ENCODE measurements at places on chromosomes 4 and X.

DNA sequence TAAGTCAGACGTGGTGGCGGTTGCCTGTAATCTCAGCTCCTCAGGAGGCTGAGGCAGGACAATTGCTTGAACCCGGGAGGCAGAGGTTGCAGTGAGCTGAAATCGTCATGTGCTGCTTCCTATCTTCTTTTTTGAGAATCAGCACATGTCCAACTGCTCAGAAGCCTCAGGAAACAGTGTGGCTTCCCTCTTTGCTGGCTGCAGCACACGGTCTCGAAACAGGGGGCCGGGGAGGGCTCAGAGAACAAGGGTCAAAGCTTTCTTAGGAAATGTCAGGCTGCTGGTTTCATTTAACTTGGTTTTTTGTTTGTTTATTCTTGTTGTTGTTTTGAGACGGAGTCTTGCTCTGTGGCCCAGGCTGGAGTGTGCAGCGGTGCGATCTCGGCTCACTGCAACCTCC is 31.3 kb downstream of the CRLF2 start:
- DNase-seq, result no peak

DNA sequence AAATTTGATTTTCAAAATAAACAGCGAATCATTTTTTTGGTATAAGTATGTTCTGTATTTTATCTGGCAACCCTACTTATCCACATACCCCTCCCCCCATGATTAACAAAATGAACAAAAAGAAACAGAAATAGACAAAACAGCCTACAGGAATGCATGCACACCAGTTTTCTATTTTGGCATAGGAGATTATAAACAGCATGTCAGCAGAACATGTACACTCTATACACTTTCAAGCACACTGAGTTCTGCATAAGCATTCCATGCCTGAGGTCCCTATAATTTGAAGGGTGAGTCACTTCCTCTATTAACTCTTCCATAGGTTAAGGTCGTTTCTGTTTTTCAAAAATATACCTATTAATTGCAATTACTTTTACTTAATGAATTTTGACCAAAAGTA is 28.0 kb upstream of the ZNF280C start:
- DNase-seq, result peak; percentile 40

GRCh38 chrX:39826813-39827543 is 270.8 kb downstream of the BCOR start:
- DNase-seq, result no peak

DNA sequence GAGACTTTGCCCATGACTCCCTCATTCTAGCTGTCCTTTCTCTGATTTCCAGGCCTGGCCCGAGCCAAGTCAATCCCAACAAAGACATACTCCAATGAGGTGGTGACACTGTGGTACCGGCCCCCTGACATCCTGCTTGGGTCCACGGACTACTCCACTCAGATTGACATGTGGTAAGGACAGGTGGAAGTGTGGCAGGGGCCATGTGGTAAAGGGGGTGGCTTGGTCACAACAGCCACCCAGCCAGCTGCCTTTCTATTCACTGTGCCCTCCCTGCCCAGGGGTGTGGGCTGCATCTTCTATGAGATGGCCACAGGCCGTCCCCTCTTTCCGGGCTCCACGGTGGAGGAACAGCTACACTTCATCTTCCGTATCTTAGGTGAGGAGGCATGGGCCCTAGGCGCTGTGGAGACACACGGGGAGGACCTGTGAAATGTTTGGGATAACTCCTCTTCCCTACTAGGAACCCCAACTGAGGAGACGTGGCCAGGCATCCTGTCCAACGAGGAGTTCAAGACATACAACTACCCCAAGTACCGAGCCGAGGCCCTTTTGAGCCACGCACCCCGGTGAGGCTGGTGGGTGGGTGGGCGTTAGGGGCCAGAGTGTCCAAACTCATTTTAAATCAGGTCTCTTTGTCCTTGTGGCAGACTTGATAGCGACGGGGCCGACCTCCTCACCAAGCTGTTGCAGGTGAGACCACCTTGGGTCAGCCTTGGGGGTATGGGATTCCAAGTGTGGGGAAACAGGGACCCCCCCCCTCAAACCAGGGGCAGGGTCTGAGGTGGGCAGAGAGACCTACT is 6.1 kb upstream of the USP11 start:
- DNase-seq, result no peak

DNA sequence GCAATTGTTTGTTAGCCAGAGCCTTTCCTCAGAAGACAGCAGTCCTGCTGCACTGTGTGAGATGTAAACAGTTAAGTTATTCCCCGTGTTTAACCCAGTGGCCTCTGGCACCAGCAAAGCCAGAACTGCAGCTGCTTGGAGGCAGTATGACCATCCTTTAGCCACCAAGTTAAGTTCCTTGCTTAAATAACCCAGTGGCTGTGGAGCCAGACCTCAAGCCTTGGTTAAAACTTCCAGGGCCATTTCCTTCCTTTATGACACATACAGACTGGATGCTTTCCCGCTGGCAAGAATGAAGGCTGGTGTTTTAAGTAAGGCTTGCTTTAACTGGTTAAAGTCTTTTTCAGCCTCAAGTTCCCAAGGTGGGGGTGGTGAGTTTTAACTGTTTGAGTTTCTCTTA is 379.8 kb downstream of the DCAF12L2 start:
- no peak for DNase-seq

GRCh38 chr4:52894443-52894842 is 32.3 kb downstream of the RASL11B start:
- DNase-seq, result no peak

DNA sequence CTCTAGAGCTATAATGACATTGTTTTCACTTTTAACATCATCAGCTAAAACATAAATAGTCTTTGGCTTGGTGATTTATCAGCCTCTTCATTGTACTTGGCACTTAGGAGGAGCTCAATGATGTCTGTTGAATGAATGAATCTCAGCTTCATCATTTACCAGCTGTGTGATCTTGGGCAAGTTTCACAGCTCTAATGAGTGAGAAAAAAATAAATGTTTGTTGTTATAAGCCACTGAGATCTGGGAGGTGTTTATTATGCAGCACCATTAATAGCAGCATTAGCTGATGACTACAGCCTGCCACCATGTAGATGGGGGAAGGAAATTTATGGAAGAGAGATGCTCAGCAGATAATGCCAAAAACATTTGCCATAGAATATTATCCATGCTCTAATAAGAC is 63.6 kb upstream of the C1QTNF7 start:
- DNase-seq, result no peak
